ENCODE measurements at places on chromosomes 5 and 9. TPM values are rescaled to one million over a fixed set of nuclear protein-coding genes. Genes with fewer than 3 reads are reported as not detected.

DNA sequence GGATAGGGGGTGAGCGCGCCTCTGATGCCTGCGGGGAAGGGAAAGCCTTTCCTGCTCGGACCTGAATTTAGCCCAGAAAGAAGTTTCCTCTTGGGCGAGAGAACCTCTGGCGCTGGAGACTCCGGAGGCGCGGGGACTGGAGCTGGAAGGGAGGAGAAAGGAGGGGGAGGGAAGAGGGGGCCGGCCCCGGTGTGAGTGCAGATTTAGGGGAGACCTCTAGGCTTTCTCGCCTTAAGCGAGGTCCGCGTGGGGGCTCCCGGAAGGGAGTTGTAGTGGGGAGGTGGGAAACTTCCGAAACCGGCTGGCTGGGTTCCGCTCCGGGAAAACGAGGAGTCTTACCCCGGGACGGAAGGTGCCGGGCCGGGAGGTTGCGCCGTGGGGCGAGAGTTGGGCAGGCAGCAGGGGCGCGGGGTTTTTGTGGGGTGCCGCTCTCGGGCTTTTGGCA is 1.3 kb downstream of the PCSK5 start:
- DNase-seq: no peak

The DIAPH1 gene
- polyA plus RNA-seq: 73.6 TPM

DNA sequence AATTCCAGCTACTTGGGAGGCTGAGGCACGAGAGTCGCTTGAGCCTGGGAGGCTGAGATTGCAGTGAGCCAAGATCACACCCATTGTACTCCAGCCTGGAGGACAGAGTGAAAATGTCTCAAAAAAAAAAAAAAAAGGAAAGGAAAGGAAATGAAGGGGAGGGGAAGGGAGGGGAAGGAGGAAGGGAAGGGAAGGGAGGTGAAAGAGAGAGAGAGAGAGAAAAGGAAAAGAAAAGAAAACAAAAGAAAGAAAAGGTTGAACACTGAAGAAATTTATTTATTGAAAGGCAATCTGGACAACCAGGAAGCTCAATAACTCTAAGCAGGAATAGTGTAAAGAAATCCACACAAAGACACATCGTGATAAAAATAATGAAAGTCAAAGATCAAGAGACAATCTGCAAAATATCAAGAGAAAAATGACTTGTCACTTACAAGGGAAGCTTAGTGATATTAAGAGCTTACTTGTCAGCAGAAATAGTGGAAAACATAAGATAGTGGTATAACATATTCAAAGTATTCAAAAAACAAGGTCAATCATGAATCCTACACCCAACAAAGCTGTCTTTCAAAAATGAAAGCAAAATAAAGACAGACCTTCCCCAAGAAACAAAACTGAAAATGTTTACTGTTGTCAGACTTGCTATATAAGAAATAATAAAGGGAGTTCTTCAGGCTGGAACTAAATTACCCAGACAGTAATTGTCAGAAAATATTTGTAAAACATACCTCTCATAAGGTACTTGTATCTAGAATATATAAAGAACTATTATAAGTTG is 10.9 kb upstream of the RIMOC1 start:
- DNase-seq: no peak

- DNase-seq: no peak
Measured at GRCh38 chr5:34015120-34015822, 7.4 kb upstream of the AMACR start.

- no peak for DNase-seq
Measured at GRCh38 chr5:68289498-68289897, 73.9 kb downstream of the PIK3R1 start.

GRCh38 chr9:101376111-101376848 is 8.5 kb downstream of the BAAT start:
- no peak for DNase-seq

DNA sequence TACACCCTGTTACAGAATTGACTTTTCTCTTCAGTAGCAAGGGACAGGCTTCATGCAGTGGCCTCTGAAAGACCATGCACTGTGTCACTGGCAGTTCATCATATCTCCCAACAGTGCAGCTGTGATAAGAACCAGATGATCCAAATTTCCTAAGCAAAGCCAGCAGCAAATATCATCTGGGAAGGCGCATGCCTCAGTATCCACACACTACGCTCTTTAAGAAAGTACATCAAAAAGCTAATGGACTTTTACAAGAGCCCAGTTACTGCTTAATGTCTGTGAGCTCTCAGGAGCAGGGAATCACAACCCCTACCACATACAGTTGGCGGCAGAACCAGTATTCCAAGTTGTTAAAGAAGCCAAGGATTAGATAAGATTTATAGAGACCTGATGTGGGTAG is 25.1 kb downstream of the ADAMTSL1 start:
- no peak for DNase-seq

DNA sequence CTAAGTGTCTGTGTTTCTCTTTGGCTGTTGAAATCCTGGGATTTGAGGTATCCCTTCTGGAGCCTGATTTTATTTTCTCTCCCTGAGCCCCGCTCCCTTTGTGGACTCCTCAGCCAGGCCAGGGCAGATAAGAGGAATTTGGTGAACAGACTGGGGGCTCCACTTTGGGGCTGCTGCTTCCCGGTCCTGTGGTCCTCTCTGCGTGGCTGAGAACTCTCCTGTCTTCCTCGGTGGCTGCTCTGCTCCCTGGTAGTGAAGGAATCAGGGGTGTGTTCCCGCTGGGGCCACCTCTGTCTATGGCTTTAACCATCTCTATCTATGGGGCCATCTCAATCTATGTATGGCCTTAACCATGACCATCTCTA is 71.7 kb upstream of the SH3PXD2B start:
- no peak for DNase-seq

The NFIB gene
- 21.8 TPM for polyA plus RNA-seq

The ADAMTS19 gene
- polyA plus RNA-seq: 5.8 TPM

DNA sequence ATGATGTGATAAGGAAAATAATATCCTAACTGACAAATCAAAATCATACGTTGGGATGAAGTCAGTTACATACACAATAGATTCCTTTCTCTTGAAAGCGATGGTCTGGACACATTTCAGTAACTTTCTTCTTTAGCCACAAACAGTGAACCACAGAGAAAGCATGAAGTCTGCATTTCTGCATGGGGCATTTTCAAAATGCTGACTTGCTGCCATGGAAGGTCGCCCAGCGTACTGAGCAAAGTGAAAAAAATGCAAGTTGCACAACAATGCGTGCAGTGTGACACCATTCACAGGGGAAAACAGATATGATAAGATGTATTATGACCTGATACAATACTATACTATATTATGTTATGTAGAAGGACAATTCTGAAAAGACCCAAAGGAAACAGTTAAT is 146.3 kb downstream of the SNX18 start:
- DNase-seq: no peak

DNA sequence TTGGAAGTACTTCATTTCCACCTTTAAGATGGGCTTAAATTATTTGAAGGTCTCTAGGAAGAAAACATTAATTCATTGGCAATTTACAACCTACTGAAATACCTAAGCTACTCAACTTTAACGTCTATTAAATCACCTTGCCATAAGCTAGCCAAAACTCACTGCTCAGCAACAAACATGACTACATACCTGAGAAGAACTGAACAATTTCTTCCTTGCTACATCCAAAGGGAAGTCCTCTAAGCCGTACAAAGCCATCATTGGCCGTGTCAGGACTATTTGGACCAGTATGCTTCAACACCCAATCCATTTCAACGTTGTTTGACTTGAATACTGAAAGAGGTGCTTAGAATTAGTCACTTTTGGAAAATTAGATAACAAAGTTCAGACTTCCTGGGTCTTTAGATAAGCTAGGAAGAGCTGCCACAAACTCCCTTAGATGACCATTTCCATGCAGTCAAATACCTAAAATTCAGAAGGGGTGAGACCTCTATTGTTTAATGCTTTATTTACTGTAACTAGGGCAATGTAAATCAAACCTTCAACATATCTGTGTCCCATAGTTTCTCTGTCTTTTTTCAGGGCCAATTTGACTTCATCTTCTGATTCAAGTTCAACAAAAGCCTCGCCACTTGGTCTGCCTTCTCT is 2.6 kb downstream of the HNRNPH1 start:
- no peak for DNase-seq

The SLC34A3 gene
- 13.8 TPM for polyA plus RNA-seq

DNA sequence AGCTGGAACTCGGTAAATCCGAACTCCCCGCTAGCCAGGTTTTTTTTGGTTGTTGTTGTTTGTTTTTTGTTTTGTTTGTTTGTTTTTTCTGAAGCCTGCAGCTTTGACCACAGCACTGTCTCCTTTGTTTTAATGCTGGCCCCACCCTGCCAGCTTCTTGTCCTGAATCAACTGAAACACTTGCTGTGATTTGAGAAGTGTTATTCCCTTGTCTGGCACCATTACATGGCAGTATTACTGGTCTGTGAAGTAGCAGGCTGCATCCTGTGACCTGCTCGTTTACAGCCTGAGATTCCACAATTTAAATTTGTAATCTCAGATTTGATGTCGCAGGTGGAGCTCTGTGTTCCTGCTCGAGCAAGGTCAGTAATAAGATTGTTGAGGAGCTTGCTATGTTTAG is 1.4 kb upstream of the SLC36A2 start:
- no peak for DNase-seq

The IL3 gene
- polyA plus RNA-seq: not detected

The EXD3 gene
- 12.0 TPM for polyA plus RNA-seq

DNA sequence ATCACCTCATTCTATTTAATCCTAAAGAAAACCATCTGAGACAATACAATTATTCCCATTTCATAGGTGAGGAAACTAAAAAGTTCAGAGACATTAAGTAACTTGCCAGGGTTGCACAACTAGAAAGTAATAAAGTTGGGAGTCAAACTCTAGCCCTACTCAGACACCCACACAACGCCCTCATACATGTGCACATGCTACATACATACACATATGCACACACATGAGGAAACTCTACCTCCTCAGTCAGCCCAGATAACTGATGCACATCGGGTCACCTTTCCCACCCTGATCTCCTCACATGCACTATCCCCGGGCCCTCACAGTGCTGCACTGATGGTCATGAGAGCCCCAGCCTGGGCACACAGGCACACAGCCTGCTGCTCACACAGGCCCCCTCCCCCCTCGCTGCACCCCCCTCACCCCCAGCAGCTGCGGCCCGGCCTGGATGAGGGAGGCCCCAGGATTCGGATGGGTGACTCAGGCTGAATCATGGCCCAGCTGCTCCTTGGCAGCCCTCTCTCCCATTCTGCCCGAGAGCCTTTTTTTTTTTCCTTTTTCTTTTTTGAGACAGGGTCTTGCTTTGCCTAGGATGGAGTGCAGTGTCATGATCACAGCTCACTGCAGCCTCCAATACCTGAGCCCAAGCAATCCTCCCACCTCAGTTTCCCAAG is 5.0 kb upstream of the GPRIN1 start:
- DNase-seq: no peak

The ROPN1L gene
- polyA plus RNA-seq: 1.1 TPM

DNA sequence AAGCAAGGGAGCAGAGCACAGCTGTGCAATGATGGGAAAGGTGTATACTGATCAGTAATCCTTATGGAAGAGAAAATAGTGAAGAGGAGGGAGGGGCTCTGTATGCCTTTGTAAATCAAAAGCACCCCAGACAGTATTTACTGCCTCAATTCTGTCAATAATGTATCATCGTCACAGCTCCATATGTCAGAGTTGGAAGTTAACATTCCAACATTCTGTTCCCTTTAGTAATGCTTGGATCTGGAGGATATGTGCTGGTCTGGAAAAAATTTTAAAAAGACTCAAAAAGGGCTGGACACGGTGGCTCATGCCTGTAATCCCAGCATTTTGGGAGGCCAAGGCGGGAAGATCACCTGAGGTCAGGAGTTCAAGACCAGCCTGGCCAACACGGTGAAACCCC is 310.4 kb downstream of the ACTL7B start:
- DNase-seq: no peak

- DNase-seq: no peak
Measured at GRCh38 chr9:86282979-86283535, 719 bp upstream of the ISCA1 start.

DNA sequence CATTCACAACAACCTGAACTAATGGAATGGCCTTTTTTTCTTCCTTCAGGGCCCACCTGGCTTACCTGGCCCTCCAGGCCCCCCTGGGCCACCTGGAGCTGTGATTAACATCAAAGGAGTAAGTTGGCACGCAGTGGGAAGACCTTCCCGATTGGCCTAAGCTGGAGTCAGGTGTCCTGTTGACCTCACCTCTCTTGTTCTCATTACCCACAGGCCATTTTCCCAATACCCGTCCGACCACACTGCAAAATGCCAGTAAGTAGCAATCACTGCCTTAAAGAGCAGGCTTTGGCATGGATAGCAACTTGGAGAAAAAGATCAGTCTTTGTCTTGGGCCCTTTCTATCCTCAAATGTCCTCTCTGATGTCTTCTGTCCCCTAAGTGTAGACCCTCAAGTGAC is 55.3 kb upstream of the TGFBR1 start:
- no peak for DNase-seq

The OBP2B gene
- not detected for polyA plus RNA-seq

GRCh38 chr9:96859461-96860198 is 5.3 kb upstream of the ZNF782 start:
- no peak for DNase-seq

- no peak for DNase-seq
Measured at GRCh38 chr5:73815631-73816030, 189.6 kb downstream of the ARHGEF28 start.

DNA sequence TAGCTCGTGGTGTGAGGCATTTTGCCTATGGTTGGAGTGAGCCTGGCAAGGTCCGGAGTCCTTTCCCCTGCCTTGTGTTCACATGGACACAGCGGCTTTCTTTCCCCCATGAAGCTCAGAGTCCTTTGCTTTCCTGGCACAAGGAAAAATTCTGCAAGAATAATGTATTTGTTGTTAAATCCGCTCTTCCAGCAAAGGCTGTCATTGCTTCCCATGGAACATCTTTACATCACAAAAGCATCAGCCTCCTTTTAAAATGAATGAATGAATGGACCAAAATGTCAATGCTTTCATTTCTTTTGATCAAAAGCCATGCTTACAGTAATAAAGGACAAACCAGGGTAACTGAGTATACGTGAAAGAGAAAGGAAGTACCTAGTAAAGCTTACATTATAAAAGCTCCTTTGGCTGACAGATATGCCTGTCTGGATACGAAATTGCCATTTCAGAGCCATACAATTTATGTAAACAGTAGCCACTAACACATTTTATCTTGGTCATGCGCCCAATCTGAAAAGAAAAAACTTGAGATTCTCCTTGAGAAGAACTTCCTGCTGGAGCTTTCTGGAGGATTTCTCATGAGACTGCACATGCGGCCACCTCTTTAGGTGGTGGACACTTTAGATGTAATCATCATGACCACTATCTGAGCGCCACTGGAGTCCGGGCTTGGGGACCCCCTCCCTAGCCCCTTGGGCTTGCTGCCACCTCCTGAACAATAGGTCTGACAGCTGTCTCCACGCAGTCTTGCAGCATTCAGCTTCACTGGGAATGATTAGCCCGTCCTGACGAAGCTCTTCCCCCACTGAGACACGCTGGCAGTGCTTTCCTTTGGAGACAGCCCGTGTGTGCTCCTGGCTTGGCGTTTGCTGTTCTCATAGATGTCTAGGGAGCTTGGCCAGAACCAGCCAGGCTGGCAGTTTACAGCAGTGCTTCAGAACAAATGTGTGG is 355.9 kb downstream of the ADAMTS6 start:
- no peak for DNase-seq

The RLN2 gene
- polyA plus RNA-seq: 3.2 TPM

- no peak for DNase-seq
Measured at GRCh38 chr5:6545770-6546690, 86.8 kb downstream of the NSUN2 start.

The IL17B gene
- 0.62 TPM for polyA plus RNA-seq

The LCN9 gene
- not detected for polyA plus RNA-seq

- no peak for DNase-seq
Measured at GRCh38 chr5:175694371-175695160, 36.7 kb downstream of the HRH2 start.

GRCh38 chr5:89676634-89677033 is 732.9 kb downstream of the CETN3 start:
- no peak for DNase-seq

All from renal cortex interstitium (tissue), 15 donors.